HCT116 (cell line): ENCODE measurements at places on chromosomes 3 and 15.

DNA sequence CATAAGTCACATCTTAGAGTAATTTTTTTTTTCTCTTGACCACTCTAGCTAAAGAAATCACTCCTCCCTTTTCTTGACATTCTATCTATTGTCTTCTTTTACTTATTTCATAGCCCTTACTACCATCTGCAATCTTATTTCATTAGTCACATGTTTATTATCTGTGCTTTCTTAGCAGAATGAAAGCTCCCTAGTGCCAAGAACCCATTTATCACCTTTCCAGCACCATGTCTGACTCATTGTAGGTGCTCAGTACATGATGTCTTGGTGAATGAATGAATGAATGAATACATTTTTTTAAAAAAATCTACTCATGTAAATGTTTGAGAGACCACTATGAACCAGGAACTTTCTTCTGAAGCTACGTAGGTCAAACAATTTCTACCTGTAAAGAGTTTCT lies 157.2 kb downstream of the CADPS start:
- DNase-seq, result no peak

DNA sequence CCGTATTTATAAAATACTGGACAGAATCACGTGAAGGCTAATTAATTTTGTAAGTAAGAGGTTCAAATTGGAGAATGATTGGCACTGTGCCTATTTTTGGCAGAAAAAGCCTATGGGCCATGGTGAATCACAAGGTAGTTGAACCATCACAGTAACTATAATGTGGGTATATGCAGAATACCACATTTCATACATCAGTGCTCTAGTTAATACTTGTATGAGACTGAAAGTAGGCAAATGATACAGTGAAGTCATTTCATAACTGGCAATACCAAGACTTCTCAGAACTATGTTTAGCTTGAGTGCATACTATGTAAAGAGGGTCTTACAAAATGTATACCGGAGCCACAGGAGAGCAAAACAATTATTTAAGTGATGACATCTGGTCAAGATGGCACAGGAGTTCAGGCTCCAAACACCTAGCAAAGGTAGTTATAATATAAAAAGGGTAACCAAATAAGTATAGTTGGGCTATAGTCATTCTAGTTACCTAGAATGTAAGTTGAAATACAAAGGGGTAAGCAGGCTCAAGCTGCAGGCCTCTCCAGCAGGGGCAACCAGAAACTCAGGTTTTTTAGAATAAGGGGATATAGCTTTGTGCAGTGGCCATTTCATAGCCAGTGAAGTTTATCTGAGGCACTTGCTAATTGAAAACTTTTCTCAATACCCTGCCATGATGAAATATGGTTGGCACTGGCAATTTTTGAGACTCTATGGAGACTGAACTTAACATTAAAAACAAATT lies 19.1 kb downstream of the GPR160 start:
- no peak for DNase-seq

GRCh38 chr3:71388535-71389120 lies 194.9 kb downstream of the FOXP1 start:
- DNase-seq, result no peak

GRCh38 chr3:181915551-181915950 lies 203.8 kb downstream of the SOX2 start:
- no peak for DNase-seq

DNA sequence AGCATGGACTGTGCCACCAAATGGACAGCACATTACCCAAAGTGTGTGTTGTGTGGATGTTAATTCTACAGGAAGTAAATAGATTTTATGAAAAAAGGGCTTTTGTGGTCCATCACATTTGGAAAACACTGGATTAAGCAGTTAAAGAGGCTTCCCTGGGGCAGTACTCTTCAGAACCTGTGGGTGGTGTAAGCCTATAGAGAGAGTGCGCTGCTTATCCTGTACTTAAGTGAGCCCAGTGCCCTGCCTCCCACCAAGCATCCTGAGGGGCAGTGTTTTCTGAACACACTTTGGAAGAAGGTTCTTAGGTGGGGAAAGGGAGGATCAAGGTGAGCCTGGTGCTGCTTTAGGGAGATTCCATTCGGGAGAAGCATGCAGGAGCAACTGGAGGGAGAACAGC lies 10.9 kb downstream of the TTLL3 start:
- DNase-seq, result no peak

DNA sequence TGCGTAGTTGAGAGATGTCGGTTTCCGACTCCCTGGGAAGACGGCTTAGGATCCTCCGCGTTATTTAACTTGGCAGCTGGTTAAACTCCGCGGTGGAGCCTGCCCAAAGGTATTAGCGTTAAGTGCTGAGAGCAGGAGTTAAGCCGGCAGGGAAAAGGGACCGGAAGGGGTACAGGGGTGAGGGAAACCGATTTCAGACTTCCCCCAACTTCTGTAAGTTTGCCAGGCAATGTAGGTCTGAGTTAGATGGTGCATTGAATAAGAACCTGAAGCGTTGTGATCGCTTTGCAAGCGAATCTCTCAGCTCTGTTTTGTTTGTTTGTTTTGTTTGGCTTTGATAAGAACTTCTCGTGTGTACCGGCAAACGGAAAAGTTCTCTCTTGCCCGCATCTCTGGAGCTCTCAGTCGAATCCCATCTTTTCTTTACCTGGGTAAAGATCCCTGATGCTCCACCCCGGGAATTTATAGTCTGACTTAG lies 6.0 kb upstream of the FEZF2 start:
- no peak for DNase-seq

DNA sequence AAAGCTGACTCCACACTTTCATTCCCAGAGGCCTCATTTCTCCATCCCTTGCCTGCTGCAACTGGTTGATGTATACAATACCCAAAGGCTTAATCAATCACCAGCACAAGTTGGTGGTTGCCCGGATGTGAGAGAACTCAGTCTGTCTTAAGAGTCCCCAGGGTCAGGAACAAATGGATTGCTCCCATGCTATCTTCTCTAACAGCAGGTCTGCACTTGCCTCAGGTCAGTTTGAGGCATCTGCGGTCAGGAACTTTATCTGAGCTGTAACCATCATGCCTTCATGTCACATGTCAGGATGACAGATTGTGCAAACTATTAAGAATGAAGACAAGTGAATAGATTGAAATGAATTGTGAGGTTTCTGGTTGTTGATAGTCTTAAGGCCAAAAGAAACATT lies 56.1 kb downstream of the BFSP2 start:
- no peak for DNase-seq

GRCh38 chr15:98395974-98396610 lies 252.2 kb upstream of the IGF1R start:
- DNase-seq, result no peak

DNA sequence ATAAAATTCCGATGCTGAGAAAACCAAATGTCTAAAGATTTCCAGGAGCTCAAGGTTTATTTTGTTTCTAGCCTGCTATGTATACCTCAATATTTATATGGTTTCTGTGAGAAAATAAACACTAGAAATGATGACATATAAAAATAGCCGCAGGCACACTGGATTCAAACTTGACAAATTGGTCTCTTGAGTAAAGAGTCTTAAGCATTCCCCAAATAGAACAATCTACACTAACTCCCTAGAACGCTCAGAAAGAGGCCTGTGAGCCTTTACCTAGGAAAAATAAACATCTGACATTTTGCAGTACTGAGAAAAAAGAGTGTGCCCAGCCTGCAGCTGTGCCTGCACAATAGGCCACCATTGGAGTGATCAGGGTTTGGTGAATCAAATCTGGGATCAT lies 75.2 kb downstream of the NEK10 start:
- no peak for DNase-seq

DNA sequence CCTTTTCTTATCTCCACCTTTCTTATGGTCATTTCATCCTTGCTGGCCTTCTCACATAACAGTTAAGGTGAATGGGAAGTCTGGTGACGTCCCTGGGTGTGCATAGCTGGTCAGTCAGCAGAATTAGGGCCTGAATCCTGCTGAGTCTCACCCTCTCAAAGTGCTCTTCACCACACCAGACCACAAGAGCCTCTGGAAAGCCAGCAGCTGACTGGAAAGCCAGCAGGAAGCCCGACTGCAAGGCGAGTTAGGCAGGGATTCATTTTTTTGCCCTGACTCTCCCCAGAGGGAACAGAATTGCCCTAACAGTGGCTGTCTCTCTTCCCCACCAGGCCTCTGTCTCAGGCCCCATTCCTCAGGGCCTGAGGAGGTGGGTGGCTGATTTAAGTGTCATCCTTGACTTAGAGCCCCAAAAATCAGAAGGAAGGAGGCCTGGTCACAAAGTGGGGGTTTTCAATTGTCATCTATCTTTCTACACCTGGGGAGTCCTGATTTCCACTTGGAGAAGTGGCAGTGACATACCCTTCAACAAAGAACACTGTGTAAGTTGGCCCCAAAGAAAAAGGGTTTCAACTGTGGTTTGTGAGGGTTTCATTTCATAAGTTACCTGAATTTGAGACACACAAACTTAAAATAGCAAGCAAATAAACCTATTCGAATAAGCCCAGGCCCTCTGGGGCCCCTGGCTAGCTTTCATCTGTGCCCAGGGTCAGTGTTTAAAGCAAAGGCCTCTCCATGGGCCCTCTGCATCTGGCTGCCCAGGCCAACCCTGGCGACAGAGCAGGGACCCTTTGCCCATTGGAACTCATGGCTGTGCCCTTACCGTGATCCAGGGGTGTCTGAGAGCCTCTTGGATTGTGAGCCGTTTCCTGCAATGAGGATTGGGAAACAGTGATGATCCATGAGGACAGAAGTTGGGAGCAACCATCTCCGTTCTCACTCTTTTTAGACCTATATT lies 90.5 kb upstream of the HERC1 start:
- DNase-seq, result no peak

DNA sequence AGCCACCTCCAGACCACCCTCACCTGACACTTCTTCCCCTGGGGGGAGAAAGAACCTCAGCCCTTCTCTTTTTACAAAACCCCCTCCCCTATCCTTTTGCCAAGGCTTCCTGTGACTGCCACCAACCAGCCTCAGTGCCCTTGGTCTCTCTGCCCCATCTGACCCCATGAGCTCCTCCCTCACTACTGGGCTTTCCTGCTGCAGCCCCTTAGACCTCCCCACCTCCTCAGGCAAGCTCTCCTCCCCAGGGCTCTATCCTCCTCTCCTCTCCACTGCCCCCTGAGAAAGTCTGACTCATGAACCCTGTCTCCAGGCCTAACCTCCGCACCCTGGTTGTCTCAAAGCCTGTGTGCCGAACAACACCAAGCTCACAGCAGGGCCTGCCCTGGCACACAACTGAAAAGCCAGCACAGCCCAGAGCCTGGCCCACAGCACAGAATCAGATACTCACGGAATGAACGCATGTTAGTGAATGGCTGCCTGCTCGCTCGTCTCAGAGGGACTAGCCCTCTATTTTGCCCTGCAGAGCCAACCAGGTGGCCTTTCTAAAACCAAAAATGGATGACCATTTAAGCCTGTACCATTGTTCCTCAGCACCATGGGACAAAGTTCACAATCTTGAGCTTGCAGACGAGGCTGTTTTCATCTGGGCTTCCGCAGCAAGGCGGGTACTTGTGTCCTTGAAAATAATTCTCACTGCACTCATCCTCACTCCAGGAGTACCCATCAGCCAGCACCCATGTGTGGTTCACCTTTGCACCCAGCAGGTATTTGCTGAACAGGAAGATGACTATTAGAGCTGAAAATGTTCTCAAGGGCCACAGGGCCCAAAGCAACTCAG lies 1.7 kb downstream of the CHDH start:
- DNase-seq, result no peak

DNA sequence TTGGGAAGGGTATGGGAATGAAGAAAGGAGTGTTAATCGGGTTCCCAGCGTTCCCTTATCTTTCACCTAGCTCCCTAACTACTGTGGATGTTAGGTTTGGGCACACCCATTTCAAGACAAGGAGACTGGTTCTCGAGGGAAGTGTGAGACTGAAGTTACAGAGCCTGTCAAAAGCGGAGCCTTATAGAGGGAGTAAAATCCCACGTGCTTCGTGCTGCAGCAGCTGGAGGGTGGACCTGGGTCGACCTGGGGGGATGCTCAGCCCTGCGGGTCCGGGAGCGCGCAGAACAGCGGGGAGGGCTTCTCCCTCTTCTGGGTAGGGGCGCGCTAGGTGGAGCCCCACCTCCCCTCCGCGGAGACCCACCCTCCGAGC lies 314 bp upstream of the TMED3 start:
- no peak for DNase-seq

- no peak for DNase-seq
These were observed 35.6 kb upstream of the IQSEC1 start for GRCh38 chr3:13108861-13109260.

- no peak for DNase-seq
These were observed 94.9 kb downstream of the MEX3B start for GRCh38 chr15:81950841-81951414.

- no peak for DNase-seq
These were observed 42.3 kb downstream of the SATB1 start for GRCh38 chr3:18382760-18383369.

DNA sequence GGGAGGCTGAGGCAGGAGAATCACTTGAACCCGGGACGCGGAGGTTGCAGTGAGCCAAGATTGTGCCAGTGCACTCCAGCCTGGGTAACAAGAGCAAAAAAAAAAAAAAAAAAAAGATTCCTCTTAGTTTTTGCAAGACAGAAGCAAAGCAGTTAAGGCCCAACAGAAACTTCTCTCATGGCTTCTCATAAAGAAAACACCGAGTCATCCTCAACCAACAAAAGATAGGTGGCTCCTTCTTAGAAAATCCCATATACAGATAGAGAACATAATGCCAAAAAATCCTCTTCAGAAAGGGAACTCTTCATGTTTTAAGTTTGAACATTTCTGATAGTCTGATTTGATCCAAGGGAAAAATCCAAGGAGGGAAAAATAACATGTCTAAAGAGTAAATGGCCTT lies 12.5 kb upstream of the SKIL start:
- no peak for DNase-seq

DNA sequence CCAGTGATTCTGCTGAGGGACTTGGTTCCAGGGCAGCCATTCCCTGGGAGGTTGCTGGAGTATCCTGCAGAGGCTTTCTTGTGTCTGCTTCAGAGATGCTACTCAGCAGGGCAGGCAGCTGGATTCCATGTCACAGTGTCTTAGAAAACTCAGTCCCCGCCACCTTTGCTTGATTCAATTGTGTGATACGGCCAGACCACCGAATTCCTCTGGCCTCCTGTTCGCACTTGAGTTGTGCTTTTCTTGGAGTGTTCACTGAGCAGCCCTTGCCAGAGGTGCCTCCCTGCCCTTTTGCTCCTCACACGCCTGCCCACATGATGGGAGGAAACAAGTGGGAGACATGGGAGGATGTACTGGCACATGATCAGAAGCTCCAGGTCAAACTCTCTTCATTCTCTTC lies 19.6 kb upstream of the SHC4 start:
- DNase-seq, result no peak

GRCh38 chr3:172305974-172306373 lies 142.3 kb downstream of the GHSR start:
- DNase-seq, result no peak

GRCh38 chr3:45104715-45105711 lies 41.2 kb downstream of the CDCP1 start:
- DNase-seq, result no peak
